Neural crest cell (in vitro differentiated cells): ENCODE measurements at places on chromosomes 13 and 19.
A peak's percentile ranks its signal among the peaks of the same experiment; 100 is the strongest.

- peak; percentile 22 for DNase-seq
Measured at GRCh38 chr13:113211774-113212173, 2.4 kb downstream of the CUL4A start.

- DNase-seq = no peak
Measured at GRCh38 chr13:32426191-32426989, 1.5 kb downstream of the N4BP2L1 start.

DNA sequence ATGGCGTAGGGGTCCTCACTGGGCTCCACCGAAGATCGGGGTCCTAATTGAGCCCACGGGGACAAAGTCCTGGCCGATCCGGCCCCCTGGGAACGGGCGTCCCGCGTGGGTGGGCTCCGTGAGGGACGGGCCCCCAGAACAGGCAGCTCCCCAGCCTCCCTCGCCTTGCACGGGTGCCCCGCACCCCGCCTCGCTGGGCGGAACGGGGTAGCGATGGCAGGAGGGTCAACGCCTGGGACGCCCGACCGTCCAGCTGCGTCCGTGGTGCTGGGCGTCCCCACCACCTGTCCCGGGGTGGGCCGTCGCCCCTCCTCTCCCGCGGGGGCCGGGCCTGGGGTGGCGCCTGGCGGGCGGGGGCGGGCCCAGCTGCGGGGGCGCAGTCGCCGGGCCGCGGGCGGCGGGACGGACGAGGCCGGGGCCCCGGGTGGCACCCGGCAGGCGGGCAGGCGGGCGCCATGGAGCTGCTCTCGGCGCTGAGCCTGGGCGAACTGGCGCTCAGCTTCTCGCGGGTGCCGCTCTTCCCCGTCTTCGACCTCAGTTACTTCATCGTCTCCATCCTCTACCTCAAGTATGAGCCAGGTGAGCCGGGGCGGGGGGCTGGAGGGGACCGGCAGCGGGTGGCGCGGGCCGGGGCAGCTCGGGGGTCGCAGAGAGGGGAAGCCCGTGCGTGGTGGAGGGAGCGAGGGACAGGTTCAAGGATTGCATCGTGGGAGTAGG is at the start of gene TMEM38A:
TMEM38A (plus strand) TSS at position 377 of the 717 bp plus-strand sequence; CDS start at position 456, 79 bp downstream.
- peak; percentile 8 for DNase-seq

DNA sequence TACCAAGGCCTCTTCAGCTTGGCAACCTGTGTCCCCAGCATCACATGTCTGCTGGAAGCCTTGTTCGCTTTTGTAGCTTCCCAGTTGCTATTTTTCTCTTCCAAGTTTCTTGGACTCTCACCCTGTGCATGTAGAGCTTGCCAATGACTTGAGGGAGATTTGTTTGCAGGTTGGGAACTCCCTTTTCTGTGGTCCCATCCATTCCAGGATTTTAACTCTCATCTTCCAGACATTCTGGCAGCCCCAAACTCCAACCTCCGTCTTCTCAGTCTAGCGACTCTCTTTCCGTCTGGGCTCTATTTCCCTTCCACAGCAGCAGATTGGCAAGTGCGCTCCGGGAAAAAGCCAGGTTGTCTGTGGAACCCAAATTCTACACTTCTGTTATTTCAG is 9.0 kb downstream of the PLAUR start:
- no peak for DNase-seq

- DNase-seq = no peak
Measured at GRCh38 chr13:21688056-21688455, 17.2 kb downstream of the FGF9 start.

- no peak for DNase-seq
Measured at GRCh38 chr19:32268381-32268780, 77.0 kb upstream of the ZNF507 start.

DNA sequence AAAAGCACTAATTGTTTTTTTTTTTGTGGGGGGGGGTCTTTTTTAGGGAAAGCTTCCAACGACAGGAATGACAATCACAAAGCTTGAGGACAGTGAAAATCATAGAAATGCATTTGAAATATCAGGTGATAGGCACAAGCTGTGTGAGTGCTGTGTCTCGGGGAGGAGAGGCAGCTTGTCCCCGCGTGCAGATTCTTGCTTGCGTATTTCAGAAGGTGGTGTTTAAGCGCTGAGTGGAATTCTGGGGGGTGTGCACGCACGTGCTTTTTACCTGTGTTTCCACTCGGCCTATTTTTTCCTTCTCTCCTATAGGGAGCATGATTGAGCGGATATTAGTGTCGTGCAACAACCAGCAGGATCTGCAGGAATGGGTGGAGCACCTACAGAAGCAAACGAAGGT is 40.2 kb upstream of the TEX29 start:
- DNase-seq = no peak

GRCh38 chr19:11499890-11500420 is 5.7 kb downstream of the ZNF653 start:
- no peak for DNase-seq

- no peak for DNase-seq
Measured at GRCh38 chr19:14434543-14435319, 1.6 kb downstream of the PKN1 start.

DNA sequence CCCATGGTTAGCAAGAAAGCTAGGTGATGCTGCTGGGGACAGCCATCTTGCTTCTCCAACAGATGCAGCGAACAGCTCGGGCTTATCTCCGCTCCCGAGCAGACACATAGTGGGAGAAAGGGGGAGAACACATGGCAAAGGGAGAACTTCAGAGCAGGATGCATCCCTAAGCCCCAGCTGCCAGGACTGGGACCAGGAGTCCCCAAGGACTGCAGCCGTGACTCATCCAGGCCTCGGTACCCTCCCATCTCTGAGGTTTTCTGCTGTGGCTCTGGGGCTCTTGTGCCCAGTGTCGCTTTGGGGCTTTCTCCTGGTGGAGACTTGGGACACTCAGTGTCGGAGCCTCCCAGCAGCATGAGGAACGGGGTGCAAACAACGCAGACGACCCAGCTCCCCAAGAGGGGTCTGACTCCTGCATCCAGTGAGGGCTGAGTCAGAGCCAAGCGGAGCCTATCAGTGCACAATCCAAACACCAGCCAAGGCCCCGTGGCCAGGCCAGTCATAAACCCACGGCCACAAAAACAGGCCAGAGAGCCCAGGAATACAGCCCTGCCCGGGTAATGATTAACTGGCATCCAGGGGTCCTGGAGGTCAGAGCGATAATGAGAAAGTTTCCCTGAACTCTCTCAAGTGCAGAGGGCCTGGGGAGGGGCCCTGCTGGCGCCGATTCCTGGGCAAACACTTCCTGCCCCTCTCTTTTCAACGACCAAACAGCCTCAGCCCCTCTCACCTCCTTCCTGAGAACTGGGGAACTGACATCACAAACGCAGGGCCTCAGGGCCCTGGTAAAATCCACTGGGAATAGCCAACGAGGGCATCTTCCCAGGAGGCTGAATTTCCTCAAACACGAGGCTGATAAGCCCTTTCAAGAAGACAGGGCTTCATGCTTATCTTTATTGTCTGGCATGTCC is 202.9 kb downstream of the USP12 start:
- DNase-seq = no peak

GRCh38 chr13:27496536-27497273 is 46.3 kb upstream of the MTIF3 start:
- no peak for DNase-seq

- no peak for DNase-seq
Measured at GRCh38 chr19:15672580-15673175, at the start of gene CYP4F12. CYP4F12 (plus strand) TSS chr19:15673087; CDS start chr19:15673530, 443 bp downstream.

DNA sequence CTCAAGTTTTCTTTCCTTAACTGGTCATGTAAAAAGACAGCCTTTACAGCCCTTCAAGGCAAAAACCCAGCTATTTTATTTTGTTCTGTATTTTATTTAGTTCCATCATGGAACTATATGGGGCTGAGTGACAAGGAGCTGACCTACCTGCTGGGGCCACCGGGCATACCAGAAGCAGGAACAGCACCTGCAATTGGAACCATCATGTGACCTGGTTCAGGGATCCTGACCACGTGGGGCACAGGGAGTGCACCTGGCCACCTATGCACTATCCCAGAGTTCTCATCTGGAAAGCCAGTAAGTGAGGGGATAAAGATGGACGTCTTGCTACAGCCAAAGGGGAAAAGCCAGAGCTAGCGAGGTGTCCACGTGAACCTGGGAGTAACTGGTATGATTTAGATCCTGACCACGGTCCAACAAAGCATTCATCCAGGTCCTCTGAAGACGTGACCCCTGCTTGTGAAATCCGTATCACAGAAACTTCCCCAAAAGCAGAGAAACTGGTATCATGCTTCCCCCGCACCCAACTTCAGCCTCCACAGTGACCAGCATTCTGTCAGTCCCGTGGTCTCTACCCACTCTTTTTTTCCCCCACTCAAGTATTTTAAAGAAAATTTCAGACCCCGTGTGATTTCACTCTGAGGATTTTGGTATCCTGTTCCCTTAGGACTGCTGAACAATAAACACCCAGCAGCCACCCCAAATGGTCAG is 40.5 kb upstream of the SLC15A1 start:
- no peak for DNase-seq

DNA sequence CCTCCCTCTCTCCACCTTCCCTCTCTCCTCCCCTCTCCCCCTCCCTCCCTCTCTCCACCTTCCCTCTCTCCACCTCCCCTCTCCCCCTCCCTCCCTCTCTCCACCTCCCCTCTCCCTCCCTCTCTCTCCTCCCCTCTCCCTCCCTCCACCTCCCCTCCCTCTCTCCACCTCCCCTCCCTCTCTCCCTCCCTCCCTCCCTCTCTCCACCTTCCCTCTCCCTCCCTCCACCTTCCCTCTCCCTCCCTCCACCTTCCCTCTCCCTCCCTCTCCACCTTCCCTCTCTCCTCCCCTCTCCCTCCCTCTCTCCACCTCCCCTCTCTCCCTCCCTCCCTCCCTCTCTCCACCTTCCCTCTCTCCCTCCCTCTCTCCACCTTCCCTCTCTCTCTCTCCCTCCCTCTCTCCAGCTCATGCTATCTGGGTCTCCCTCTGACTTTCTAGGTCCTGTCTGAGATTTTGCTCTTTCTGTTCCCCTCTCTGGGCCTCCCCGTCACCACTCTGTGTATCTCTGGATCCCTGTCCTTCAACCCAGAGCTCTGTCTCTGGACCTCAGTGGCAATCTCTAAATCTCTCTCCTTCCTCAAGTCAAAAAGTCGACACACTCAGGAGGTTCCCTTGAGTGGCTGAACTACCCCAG is 3.5 kb upstream of the CNOT3 start:
- no peak for DNase-seq

DNA sequence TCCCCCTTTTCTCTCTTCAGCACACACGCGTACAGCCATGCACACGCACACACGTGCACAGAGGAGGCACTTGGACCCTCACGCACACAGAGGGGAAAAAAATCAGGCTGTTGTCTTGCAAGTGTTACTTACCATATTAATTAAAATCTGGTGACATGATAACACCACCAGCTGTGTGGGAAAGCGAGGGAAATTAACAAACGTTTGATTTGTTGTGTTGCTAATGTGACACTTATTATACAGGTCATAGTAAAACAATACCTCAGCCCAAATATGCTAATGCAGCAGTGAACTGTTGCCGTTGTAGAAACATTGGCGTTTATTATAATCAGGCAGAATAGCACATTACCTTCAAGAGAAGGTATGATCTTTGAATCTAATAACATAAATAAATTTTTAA is 211.7 kb downstream of the TEX29 start:
- DNase-seq = no peak
